ENCODE measurements at places on chromosomes 1 and 21. TPM values are rescaled to one million over a fixed set of nuclear protein-coding genes. Genes with fewer than 3 reads are reported as not detected.

DNA sequence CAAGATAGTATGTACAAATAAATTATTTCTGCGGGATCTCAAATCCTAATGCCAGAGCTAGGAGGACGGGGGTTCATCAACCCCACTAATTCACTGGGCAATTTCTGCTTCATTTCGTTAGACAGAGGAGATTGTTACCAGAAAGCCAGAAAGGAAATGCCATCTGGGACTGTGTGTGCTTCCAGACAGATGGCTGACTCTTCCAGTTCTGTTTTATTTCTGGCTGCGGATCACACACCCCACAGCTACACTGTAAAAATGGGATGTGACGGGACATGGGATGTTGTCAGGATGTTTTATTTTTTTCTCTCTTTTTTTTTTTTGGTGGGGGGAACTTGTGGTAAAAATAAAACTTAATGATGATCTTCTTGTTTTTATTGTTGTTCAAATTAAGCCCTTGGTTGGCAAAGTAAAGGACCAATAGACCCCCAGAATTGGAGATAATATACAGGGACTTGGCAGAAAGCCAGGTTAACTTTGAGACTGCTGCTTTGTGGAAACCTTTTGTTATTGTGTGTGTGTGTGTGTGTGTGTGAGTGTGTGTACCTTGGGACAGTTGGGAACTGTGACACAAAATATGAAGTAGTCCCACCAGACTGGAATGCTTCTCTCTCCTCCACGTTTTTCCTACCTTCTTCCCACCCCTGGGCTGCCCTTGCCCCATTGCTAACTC, 114.5 kb downstream of the NUF2 start:
- DNase-seq, result no peak

S100A16 gene
- 42.2 TPM for total RNA-seq

CDK11A gene
- total RNA-seq, result 22.3 TPM

DNA sequence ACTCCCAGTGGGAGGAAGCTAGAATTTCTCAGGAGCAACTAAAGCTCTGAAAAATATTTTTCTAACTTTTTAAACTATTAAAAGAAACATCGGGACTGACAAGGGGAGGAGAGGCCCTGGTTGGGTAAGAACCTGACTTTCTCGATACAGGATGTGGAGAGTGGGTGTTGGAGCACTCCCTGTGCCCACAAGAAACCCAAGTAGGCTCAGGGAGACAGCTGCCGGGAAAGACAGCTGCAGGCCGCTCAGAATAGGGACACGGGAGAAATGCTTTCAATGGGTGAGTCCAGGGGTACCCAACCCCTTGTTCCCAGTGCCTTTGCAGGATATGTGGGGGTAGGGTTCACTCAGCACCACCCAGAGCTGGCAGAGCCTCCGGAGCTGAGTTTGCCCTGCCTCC, 43.6 kb downstream of the PLEKHA6 start:
- DNase-seq, result no peak

KRTAP12-2 gene
- not detected for total RNA-seq

DNA sequence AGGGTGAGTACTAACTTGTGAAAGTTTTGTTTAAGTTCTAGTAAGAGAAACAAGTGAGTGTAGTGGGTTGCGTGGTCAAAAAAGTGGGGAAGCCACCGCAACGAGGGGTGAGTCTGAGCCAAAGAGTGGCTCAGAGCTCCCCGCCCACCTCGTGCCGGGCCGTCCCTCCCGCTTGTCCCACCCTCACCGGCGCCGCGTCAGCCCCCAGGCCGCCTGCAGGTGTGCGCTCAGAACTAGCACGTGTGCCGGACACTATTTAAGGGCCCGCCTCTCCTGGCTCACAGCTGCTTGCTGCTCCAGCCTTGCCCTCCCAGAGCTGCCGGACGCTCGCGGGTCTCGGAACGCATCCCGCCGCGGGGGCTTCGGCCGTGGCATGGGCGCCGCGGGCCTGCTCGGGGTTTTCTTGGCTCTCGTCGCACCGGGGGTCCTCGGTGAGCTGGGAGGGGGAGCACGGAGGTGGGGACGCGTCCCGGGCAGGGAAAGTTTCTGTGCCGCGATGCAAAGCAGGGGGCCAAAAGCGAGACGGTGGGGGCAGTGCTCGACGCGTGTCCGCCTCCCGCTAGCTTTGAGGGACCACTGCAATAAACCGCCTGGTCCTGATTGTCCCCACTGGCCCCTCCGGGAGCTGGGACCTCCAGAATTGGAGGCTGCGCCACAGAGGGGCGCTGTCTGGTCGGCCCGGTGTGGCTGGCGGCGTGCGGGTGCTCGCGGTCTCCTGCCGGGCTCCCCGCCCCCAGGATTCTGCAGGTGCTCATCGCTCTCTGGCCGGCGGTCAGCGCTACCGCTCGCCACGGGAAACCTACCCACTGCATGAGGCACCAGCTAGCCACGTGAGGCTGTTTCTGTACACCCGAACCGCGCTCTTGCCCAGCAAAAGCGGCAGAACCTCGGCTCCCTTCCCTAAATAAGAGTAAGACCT, at the start of gene CR2:
TSS of gene CR2 (plus strand) at position 283 of the 919 bp plus-strand sequence. CDS start at position 374, 91 bp downstream.
- DNase-seq, result peak; percentile 39

GREM2 gene
- total RNA-seq, result not detected

DNA sequence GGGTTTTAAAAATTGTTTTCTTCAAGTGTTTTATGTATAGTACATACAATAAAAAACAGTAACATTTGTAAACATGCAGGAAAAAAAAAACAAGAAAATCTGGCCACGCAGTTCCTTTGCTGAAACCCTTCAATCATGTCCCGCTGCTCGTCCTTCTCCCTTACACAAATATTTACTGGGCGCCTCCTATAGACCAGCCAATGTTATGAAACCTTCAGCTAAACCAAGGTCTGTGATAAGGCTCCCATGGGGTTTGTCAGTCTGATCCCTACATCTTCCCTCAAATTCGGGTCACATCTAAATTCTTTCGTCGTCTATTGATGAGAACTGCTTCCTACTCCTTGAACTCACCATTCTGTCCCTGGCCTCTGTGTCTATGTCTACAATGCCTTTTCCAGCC, 583.9 kb downstream of the SMYD3 start:
- DNase-seq, result no peak

ZZZ3 gene
- 34.9 TPM for total RNA-seq

FCRL4 gene
- not detected for total RNA-seq

ADAM15 gene
- total RNA-seq, result 84.2 TPM

GUCA2A gene
- total RNA-seq, result not detected

JTB gene
- 80.7 TPM for total RNA-seq

DNA sequence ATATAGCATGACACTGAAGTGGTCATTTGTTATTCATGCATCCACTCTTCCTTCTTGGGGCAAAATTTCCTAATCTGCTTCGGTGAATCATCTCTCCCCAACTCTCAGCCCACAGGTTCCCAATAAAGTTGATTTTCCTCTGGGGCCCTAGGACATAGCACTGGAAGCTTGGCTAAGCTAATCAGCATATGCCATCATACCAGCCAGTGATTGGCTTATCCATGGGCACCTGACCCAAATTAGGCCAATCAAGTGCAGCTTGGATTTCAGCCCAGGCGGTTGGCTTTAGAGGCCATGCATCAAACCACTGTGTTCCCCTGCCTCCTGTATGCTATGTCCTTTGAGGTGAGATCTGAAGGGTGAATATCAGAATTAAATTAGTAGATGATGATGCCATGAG, 58.9 kb downstream of the C1orf94 start:
- no peak for DNase-seq

ANGPTL3 gene
- total RNA-seq, result not detected

Data from left ventricle myocardium superior (tissue), 1 donor.